ENCODE measurements at places on chromosomes 7 and 10.
A peak's percentile ranks its signal among the peaks of the same experiment; 100 is the strongest.

DNA sequence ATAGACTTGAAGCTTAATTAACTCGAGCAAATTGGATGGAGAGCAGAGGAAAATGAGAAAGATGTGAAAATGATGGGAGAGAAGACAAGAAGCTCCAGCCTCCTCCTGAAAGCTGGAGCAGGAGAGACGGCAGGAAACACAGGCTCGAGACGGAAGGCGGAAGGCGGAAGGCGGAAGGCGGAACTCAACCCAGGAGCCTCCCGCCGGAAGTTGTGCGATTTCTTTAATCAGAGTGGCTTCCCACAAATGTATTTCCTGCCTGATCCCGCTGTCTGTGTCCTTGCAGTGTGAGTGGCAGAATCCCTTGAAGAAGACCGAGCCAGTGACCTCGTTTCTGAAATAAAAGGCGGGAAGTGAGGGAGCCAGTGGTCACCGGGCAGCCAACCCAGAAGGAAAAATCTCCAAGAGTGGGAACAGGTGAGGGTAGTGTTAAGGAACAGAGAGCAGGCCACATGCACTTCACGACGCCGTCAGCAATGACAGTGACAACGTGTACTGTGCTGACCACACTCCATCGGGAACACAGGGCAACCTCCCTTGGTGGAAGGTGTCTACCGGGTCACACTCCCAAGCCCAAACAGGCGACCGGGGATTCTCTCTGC, 117.0 kb upstream of the RNF32 start:
- no peak for DNase-seq

- no peak for DNase-seq
Measured at GRCh38 chr7:129572205-129572604, 39.3 kb upstream of the NRF1 start.

- DNase-seq: no peak
Measured at GRCh38 chr7:36273836-36274235, 115.8 kb upstream of the ANLN start.

DNA sequence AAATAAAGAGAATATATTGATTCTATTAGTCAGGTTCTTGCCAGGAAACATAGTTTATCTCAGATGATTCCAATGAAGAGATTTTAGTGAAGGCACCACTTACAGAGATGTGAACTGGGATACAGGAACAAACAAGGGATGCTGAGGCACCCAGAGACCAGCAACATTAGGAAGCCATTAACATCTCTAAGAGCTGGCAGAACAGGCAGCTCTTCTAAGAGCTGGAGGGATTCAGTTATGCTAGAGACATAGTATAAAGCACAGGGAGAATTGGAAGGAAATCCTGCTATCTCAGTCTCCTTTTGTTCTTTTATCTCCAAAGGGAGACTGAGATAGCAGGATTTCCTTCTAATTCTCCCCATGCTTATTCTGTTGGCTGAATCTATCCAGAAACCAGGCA, 22.0 kb downstream of the OR6B1 start:
- DNase-seq: no peak

- no peak for DNase-seq
Measured at GRCh38 chr7:44382459-44383265, 57.3 kb upstream of the CAMK2B start.

GRCh38 chr10:3222068-3222467, 49.5 kb upstream of the PITRM1 start:
- no peak for DNase-seq

DNA sequence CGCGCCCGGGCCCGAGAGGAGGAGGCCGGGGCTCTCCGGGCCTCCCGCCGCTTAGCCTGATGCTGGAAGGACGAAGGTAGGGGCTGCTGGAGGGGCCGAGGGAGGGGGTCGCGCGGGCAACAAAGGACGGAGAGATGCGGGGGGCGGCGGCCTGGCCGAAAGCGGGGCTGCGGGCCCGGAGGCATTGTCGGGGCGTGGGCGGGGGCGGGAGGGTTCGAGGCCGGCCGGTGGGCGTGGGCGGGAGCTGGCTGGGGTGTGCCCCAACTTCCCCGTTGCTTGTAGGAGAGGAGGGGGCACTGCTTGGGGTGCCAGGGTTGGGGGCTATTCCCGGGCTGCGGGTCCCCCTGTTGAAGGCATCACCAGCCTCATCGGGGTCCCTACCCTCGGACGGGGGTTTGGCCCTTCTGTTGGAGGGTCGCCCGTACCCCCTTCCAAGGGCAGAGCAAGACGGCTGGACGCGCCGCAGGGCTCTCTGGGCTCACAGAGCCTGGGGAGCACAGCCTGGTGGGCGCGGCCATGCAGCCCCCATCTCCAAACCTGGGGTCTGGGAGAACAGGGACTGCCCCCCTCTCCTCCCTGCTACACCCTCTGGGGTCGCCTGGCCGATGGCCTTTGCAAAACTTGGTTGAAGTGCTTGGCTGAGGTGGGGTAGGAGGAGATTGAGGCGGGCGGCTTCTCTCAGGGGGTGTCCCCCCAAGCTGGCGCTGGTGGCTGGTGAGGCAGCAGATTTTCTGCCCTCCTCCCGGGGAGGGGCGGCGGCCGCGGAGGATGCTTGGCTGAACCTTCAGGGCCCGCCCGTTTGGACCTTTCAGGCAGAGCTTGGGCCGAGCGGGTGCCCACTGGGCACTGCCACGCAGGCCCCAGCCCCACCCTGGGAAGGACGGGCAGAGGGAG, 699 bp downstream of the CLIP2 start:
- no peak for DNase-seq

- no peak for DNase-seq
Measured at GRCh38 chr10:77909021-77909748, 17.4 kb downstream of the DLG5 start.

DNA sequence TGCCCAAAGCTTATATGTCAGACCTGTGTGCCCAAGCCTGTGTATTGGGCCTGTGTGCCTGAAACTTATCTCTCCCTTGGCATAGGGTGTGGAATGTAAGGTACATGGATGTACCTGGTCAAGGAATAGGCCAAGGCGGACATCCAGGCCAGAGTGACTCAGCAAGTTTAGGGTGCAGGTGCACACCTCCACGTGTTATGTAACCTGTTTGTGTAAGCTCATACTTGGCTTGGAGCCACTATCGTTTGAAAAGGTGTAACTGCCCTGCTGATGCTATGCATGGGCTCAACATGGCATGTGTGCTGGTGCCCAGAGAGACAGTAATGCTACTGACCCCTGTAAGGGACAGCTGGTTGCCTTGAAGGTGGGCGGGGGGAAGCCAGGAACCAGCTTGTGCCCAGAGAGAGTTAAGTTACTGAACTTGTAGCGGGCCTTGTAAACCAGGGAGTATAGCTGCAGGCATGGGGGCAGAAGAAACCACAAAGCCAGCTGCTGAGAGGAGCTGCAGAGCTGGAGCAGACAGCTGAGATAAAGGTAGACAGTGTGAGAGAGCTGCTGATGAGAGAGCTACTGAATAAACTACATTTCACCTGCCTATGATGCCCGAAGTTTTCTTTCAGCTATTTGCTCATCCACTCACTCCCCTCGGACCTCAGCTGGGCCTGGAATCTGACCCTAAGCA, 656.4 kb upstream of the ZWINT start:
- DNase-seq: no peak

- no peak for DNase-seq
Measured at GRCh38 chr7:101138213-101138870, 11.4 kb downstream of the SERPINE1 start.

DNA sequence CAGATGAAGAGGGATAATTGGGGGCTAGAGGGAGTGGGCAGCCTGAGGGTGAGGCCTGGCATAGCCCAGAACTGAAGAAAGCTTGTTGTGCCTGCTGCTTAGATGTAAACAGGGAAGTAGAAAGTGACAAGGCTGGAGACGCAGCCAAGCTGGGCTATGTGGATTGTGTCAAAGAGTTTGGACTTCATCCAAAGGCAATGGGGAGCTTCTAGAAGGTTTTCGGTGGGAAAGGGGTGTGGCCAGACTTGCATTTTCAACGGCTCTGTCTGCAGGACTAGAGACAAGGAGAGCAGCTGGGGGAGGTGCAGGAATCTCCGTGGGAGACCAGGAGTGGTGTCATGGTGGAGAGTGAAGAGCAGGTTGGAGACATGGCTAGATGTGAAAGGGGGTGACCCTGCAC, 48.8 kb downstream of the GOLGA7B start:
- no peak for DNase-seq

DNA sequence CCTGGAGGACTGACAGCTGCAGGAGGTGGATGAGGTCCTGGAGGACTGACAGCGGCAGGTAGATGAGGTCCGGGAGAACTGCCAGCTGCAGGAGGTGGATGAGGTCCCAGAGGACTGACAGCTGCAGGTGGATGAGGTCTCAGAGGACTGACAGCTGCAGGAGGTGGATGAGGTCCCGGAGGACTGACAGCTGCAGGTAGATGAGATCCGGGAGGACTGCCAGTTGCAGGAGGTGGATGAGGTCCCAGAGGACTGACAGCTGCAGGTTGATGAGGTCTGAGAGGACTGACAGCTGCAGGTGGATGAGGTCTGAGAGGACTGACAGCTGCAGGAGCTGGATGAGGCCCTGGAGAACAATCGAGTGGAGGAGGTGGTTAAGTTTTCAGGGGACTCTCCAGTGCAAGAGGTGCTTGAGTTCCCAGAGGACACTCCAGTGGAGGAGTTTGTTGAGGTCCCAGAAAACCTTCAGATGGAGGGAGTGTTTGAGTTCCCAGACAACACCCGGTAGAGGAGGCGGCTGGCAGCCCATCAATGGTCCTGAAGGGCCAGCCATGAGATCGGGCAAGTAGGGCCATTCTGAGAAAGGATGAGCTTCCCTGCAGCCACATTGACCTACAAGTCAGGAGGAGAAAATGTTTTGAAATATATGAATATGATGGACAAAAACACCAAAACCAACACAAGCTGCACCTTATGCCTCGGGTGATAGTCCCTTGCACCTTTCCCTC, 4.7 kb upstream of the EIF5AL1 start:
- DNase-seq: no peak

DNA sequence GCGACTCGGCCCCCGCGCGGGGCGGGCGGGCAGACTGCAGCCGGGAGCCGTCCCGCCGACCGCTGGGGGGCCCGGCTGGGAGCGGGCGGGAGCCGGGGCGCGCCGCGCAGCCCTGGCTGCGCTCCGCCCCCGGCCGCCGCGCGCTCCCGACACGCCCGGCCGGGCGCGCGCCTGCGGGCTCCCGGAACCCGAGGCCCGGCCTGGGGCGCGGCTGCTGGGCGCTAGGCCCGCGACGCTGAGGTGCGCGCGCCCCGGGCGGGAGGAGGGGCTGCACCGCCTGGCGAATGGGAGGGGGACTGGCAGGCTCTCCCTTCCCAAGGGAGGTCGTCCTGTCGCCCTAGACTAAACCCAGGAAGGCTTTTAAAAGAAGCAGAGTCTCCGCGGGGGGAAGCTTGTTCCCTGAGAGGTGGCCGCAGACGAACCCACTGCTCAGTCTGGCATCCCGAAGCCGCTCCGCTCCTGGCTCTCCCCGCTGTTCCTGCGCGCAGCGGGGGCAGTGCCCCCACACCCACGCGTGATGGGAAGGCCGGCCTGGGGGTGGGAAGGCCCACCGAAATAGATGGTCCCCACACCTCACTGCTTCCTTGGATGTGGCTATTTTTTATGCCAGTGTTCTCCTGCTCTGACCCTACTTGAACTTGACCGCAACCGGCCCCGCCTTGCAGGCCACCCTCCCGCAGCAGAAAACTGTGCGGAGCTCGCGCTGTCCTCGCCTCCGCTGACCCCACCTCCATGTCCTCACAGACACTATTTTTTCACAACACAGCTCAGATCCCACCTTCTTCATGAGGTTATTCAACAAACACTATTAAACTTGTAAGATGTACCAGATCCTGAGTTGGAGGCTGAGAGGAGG, at the start of gene VOPP1:
VOPP1 (minus strand) TSS at position 125 of the 856 bp plus-strand sequence. CDS start 178 bp downstream, outside the sequence.
- DNase-seq: peak; percentile 51

DNA sequence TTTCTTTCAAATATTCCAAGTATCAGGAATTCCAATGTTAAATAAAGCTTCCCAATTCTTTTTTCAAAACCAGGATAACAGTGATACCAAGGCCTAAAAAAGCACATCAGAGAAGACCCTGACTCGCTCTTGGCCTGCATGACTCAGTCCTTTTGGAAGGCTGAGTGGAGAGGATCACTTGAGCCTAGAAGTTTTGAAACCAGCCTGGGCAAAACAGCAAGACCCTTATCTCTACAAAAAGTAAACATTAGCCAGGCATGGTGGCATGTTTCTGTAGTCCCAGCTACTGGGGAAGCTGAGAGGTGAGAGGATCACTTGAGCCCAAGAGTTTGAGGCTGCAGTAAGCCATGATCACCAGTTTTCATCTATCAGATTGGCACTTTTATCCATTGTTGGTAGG, 18.7 kb downstream of the NFE2L3 start:
- DNase-seq: no peak

GRCh38 chr10:110305767-110306451, 1.2 kb upstream of the SMNDC1 start:
- peak; percentile 62 for DNase-seq

DNA sequence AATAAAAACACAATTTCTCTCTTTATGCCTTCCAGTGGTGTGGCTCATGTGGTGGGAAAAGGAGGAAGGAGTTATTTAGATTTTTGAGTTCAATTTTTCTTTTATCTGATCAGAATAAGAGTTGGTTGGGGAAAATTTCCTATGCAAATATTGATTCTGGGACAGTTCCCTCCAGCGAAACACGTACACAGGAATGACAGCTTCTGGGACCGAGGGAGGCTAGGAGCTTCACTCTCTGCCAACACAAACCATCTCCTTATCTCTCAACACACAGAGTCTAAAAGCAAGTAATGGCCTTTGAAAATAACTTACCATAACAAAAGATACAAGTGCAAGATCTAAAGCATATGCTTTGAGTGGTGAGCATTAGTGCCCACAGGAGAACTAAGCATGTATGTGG, 122.7 kb downstream of the RAPGEF5 start:
- no peak for DNase-seq

GRCh38 chr7:93165447-93165846, 17.3 kb upstream of the SAMD9L start:
- no peak for DNase-seq

DNA sequence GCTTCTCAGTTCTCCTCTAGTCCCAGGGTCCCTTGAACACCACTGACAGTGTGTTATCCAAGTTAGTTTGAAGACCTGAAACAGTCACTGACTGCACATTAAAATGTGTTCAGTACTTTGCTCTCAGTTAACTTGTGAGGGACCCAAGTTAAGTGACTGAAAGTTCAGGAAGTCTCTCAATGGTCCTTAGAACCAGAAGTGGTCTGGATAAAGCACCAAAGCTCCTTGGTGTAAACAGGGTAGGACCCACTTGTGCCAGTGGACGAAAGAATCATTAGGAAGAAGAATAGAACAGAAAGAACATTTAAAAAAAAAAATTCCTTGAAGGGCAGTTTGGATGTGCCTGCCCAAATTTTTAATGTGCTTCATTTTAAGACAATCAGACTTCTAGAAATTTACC, 45.1 kb downstream of the NOD1 start:
- DNase-seq: no peak

- no peak for DNase-seq
Measured at GRCh38 chr10:124824507-124824906, 22.9 kb downstream of the ABRAXAS2 start.

GRCh38 chr7:151461942-151462230, 21.9 kb upstream of the CRYGN start:
- no peak for DNase-seq

- no peak for DNase-seq
Measured at GRCh38 chr7:29190349-29191045, 4.1 kb upstream of the CHN2 start.

DNA sequence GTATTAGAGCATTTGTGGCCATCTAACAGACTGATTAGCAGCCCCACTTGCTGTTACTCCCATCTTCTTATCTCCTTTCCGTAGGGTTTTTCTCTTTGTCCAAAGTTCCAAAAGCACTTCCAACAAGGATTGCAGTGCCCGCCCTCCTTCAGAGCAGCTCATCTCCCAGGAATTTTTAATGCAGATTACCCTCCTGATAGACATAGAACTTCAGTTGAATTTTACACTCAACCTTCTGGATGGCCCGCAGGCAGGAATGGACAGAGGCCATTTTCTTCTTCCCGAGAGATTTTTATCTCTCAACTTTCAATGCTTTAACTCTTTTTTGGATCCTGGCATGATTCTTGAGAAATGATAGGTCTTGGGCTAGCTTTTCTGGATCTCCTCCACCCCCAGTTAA, 23.3 kb downstream of the PRKG1 start:
- DNase-seq: no peak
